NCI-H187 (cell line): ENCODE measurements at places on chromosomes 7 and 10.
A peak's percentile ranks its signal among the peaks of the same experiment; 100 is the strongest.

- no peak for DNase-seq
Measured at GRCh38 chr10:86828145-86828544, 71.7 kb downstream of the BMPR1A start.

DNA sequence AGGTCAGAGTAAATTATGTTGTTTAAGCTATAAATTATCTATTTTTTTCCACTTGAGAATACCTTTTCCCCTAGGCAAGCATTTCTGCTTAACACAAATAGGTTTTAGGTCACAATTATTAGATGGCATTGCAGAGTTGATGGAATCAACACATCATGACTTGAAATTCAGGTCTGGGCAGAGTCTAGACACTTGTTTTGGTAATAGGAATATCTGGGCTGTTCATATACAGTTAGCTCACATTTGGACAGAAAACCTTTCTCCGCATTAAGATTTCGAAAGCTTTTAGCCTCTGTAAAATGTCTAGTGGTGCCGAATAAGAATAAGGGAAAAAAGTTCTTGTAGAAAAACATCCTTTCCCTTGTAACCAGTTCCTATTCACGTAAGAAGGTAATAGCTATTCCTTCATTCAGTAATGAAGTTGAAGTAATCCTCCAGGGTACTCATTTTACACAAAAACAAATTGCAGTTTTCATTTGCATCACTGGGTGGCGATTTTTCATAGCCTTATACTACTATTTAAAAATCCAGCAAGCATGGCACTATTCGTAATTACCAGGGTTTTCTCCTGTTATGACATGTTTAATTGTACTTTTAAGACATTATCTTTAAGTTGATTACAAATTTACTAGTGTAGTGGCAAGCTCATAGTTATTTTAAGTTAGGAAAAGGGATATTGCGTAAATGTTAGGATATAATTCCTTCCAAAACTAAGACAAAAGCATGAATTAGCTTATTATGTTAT, 37.0 kb downstream of the RPA3 start:
- peak; percentile 48 for DNase-seq

GRCh38 chr7:94330269-94331020, 64.2 kb upstream of the COL1A2 start:
- DNase-seq, result no peak

DNA sequence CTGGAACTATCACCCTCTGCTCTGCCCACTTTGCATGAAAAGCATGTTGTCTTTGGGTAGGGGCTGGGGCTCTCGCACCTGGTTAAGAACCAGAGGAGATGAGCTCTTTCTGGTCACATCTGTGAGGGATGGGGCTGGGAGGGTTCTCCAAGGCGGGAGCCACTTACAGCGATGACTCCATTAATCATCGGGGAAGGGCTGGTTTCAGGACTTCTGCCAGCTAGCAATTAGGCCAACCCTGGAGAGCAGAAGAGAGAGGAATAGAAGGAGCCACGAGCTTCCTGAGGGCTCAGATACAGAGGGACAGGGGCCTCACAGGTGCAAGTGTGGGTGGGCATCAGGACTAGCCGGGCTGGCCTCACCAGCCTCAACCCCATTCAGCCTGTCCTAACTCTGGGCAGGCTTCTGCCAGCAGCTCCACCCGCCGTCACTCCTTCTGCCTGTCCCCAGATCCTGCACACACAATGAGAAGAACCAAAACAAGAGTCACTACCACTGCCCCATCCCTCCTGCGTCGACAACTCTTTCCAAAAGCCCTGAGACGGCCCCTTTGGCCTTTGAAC, 8.4 kb downstream of the AQP1 start:
- DNase-seq, result peak; percentile 65

GRCh38 chr10:59830601-59831259, 75.6 kb downstream of the CCDC6 start:
- DNase-seq, result no peak

DNA sequence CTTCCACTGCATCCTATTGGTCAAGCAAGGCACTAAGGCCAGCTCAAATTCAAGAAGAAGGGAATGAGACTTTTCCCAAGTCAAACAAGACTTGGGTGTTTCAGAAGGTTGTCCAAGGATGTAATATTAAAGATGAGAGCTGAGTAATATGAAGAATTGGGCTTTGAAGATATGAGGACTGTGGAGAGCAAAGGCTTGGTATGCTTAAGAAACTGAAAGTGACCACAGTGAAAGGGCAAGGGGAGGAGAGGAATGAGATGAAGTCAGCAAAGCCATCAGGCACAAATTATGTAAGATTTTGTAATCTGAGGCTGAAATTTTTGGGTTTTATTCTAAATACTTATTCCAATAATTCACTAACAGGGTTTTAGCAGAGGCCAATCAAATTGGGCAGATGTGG, 38.6 kb upstream of the NPY start:
- no peak for DNase-seq

DNA sequence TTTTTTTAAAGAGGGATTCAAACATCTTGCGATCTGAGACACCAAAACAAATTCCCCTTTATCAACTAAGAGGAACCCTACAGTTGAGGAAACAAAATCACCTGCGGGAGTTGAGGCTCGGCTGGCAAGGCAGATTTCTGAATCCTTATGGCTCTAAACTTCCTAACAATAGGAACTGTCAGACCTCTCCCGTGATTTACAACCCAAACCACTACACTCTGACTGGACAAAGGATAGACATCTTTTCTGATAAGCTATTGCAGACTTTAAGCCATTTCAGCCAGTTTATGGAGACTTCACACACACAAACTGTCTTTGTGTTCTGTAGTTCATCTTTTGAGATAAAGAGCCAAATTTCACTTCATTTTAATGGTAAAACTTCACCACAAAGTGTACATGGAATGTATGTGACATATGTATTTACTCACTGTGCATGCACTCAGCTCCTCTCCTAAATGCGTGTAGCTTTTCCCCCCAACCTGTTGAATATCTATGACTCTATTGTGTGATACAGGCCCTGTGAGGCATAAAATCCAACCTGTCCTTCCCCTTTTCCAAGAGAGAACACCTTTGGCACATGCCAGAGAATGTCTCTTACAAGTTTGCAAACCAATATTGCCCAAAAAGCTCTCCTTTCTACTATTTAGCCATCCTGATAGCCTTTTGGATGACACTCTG, 15.4 kb upstream of the TSPAN13 start:
- DNase-seq, result no peak

GRCh38 chr10:96832721-96833219, 672 bp downstream of the LCOR start:
- peak; percentile 53 for DNase-seq
